Stimulated activated CD4-positive, alpha-beta T cell treated with anti-CD3 and anti-CD28 coated beads, Interleukin-15, amount 100 ng/mL, for 1 hour (primary cell): ENCODE measurements at places on chromosomes 12 and 14.

DNA sequence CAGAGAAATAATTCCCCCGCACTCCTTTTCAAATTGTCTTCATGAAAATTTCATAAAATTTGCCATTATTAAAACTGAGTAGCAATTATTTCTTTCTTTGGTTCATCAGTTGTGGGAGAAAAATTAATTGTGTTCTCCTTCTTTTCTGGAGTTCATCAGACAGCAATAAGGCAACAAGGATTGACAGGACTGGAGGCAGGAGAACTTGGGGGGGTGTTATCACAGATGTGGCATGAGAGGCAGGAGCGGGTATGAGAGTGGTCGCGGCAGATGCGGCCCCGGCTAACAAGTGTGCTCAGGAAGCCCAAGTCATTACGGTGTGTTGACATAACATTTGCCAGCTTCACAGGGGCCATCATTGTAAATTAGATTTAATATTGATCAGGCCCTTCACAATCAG lies 306.6 kb upstream of the TMPO start:
- DNase-seq: no peak

GRCh38 chr12:124399622-124400021 lies 104.7 kb downstream of the RFLNA start:
- DNase-seq: no peak

DNA sequence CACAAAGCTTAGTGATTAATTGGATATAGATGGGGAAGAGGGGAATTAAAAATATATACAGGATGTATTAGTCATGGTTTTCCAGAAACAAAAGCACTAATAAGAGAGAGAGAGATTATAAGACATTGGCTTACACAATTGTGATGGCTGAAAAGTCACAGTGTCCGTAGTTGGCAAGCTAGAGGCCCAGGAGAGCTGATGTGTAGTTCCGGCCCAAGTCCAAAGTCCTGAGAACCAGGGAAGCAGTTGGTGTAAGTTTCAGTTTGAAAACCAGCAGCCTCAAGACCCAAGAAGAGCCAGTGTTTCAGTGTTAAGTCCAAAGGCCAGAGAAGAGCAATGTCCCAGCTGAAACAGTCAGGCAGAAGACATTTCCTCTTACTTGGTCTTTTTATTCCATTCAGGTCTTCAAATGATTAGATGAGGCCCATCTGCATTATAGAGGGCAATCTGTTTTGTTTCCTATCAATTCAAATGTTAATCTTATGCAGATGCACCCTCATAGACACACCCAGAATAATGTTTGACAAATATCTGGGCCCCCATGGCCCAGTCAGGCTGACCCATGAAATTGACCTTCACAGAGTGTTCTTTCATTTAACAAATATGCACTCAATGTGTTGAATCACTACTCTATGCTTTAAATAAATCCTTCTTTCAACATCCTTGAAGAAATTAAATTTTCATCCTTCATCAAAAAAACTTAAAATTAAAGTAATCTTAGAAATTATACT lies 67.2 kb upstream of the DIO2 start:
- no peak for DNase-seq

GRCh38 chr14:71123579-71124135 lies 216.4 kb downstream of the PCNX1 start:
- no peak for DNase-seq

GRCh38 chr14:69999261-69999674 lies 120.1 kb downstream of the SMOC1 start:
- DNase-seq: no peak

GRCh38 chr14:63428486-63428885 lies 109.8 kb upstream of the GPHB5 start:
- DNase-seq: no peak

DNA sequence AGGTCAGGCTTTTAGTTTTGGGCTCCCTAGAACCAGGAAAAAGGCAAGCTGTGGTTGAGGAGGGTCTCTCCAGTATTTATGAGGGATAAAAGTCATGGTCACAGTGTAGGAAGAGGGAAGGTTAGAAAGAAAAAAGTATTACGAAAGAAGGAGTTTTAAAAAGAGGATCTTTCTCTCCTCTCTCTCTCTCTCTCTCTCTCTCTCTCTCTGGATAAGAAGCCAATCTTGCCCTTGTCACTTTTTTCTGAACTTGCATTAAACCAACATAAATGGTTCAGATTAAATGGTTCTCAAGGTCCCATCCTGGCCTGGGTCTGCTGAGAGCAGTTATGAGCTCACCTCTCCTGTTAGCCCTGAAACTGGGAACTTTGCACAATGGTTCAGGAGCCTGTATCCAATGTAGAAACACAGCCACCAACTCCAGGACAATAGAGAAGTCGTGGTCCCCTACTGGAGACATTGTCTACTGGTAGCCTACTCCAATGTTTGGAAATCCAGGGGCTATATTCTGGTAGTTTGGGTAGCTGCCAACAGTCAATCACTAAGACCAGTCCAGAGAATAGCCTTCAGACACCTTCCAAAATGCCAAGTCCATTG lies 131.9 kb downstream of the DAD1 start:
- no peak for DNase-seq

GRCh38 chr12:9098115-9098452 lies 17.6 kb downstream of the A2M start:
- DNase-seq: no peak

DNA sequence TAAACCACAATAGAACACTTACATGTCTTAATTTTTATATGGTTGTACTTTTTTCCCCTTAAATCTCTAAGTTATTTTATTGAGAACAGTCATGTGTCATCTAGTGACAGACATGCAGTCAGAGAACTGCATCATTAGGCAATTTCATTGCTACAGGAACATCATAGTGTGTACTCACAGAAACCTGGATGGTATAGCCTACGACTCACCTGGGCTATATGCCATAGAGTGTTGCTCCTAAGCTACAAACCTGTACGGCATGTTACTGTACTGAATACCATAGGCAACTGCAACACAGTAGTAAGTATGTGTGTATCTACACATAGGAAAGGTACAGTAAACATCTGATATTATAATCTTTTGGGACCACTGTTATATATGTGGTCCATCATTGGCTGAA lies 557.6 kb downstream of the PRKD1 start:
- no peak for DNase-seq

DNA sequence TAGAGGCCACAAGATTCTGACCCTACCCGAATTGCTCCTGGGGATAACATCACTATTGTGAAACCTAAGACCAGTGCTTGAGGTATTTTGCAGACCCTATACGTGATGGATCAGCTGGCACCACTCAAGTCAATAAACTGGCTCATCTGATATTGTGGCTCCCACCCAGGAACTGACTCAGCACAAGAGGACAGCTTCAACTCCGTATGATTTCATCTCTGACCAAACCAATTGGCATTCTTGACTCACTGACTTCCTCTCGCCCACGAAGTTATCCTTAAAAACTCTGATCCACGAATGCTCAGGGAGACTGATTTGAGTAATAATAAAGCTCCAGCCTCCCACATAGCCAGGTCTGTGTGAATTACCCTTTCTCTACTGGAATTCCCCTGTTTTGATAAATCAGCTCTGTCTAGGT lies 1036.1 kb upstream of the TMEM132C start:
- DNase-seq: no peak

GRCh38 chr12:47340411-47341015 lies 260.8 kb upstream of the AMIGO2 start:
- no peak for DNase-seq

DNA sequence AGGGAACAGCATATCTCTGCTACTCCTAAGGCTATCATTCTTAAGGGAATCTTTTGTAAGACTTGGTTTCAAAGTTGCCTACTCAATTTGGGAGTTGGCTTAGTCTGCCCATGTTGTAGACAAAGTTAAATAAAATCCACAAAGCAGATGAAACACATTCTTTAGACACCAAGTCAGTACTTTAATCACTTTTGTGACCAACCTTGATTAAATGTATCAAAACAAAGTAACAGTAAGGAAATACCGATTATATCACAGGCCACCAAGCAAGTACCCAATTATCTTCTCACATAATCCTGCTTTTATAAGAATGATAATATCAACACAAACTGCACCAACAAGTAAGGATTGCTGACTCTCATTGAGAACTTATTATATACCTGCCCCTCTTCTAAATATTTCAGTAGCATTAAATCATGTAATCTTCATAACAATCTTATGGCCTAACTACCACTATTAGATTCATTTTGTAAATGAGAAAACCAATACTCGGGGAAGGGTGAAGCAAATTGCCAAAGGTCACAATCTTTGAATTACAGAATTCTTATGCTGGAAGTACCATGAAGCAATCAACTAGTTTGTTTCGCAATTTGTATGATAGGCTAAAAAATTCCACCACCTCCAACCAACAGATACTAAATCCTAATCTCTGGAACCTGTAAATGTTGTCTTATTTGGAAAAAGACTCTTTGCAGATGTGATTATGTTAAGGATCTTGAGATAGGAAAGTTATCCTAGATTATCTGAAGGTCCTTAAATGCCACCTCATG lies 12.6 kb upstream of the DIO2 start:
- DNase-seq: no peak

GRCh38 chr12:4626543-4626942 lies 22.3 kb downstream of the AKAP3 start:
- no peak for DNase-seq

DNA sequence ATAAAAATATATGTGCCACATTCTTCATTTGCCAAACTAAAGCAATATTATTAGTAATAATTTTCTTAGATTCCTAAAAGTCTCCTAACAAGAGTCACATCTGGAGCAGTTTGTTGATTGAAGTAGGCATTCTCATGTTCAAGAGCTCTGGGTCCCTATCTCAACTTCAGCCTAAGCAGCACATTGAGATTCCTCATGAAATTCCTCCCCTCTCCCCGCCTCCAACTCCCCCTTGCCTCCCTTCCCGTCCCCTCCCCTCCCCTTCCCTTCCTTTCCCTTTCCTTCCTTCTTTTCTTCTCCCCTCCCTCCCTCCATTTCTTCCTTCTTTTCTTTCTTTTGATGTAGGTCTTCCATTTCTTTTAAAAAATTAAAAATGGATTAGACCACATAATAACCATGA lies 48.7 kb upstream of the NAV3 start:
- DNase-seq: no peak

DNA sequence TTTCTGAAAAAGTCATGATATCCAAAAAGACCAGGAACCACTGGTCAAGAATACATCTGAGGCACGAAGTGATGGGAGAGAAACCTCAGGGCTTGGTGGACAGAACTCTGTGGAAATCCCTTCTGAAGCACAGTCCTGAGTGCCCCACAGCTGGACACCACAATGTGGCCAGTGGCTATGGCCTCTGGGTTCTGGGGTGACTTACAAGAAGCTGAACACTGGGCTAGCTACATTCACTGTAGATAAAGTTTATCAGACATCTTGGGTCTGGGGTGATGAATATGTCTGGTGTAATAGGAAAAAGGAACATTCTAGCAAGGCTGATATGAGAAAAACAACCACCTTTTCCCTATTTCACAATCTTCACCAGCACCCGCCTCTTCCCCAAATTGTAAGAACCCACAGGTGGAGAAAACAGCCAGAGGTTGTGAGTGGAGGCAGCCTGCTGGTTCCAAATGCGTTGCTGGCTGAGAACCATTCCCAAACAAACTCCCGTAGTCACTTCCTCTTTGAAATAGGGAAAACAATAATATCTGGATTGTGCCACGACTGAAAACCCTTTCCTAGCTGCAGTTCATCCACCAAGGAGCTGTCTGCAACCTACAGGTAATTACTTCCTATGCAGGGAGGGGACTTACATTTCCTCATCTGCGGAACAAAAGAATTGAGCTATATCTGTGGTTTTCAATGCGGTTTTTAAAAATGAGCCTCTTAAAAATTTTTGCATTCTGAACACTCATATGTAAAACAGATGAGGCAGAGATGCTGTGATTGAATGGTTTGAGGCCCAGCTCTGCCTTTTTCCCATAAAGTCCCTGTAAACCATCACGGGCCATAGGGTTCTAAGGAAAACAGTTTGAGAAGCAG lies 193.6 kb downstream of the SLC41A2 start:
- no peak for DNase-seq

- no peak for DNase-seq
Observed at GRCh38 chr12:71266606-71267005, 108.8 kb upstream of the TSPAN8 start.

DNA sequence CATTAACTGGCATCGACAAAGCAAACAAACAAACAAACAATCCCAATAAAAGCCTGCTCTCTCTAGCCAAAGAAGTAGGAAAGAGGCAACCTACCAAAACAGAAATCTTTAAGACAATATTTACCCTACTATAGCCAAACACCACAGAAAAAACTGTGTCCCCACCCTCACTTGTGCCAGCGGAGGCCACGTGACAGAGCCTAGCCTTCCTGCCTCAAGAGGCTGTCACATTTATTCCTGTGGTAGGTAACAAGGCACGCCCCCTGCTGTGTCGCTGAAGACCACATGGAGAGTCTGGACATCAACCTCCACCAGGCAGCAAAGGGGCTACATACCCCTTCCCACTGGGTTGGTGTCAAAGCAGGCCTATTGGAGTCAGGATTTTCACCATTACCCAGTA lies 148.1 kb downstream of the LMNTD1 start:
- no peak for DNase-seq

- DNase-seq: no peak
Observed at GRCh38 chr12:69433653-69434052, 36.5 kb upstream of the FRS2 start.

GRCh38 chr12:93237235-93237915 lies 140.3 kb upstream of the NUDT4 start:
- DNase-seq: no peak

DNA sequence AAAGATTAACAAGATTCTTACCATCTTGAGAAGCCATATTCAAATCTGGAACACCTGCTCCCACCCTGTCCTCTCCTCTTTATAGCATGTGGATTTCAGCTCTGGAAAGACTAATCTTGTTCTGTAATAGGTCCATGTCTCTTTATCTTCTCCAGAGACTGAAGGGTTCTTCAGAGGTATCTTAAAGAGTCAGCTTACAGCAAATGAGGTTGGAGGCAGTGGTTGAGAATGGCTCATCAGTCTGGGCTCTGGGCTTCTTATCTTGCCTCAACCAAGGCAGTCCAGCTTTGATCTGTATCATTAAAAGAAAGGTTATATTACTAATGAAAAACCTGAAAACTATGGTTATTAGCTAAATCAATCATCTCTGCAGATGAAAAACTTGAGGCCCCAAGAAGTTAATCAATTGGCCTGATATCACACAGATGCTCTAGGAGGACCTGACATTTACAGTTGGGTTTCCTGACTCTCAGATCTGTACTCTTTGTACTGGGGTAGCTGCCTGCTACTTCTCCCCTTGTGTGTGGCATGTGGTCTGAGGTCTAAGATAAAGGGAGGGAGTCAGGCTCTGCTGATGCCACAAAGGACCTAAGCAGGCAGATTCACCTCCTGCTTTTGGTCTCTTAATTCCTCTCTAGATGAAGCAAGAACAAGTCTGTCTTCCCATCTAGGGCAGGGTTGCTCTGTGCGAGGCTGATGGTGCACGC lies 1.7 kb upstream of the AKAP6 start:
- no peak for DNase-seq

DNA sequence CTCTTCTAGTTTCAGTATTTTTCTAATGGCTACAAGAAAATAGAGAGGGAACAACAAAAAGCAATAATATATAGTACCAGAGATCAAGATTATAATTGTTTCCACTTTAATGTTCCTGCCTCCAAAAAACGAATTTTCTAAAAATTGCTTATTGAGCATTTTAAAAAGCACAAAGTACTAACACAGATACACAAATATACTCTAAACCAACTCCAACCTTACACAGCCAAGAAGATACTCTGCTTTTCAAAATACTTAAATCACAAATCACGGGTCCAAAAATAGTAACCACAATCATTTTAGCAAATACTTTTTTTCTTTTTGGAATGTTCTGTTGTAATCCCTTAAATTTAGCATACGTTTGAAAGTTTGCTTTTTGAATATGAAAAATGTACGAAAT lies 2.0 kb downstream of the YAF2 start:
- no peak for DNase-seq
